Stomach (tissue), 19 donors: ENCODE measurements at places on chromosomes 4 and X.

GRCh38 chrX:19512961-19513360 lies 2.3 kb downstream of the MAP3K15 start:
- H3K36me3 ChIP-seq, result no peaks in the 10 kb centered on the region
- H3K4me3 ChIP-seq, result no peak overlapping the region
- no peak for DNase-seq
- H3K27me3 ChIP-seq, result no peaks in the 10 kb centered on the region

DNA sequence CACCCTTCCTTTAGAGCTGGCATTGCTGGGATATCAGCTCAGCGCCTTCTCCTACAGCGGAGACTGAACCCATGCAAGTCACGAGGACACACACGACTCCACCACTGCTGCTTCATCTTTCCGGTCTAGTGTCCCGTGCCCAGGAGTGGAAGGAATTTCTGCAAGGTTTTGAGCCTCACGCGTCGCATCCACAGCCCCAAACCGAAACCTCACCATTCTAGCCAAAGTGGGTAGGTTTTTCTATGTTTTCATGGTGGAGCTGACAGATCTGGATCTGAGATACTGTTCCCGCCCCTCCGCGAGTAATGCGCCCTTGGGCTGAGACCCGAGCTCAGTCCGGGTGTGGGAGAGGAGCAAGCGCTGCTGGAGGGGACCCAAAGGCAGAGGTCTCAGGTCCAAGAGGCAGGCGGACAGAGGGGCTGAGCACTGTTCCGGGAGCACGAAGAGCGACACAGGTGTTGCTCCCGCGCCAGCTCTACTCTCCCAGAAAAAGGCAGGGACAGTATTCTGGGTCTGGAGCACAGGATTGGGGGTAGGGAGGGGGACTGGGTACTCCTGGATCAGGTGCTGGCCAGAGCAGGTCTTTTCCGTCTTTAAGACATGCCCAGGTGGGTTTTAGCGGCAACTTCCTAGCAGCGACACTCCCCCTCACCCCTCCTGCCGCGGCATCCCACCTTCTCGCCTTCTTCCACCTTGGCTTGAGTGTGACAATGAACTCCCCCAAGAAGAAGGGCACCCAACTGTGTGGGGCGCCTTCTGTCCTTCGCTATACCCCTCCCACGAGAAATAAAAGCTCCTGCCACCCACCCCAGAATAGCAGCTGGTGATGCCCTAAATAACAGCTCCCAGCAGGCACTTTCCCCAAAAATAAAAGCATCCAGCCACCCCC lies 1.8 kb downstream of the EPHA5 start:
- peaks cover 37% of the 10 kb centered on the region for H3K4me1 ChIP-seq
- peak overlapping the region; percentile 48 for H3K4me3 ChIP-seq
- no peaks in the 10 kb centered on the region for H3K27me3 ChIP-seq
- peak overlapping the region; percentile 31 for H3K27ac ChIP-seq

- no peaks in the 10 kb centered on the region for H3K27me3 ChIP-seq
- H3K4me3 ChIP-seq, result no peak overlapping the region
- no peaks in the 10 kb centered on the region for H3K4me1 ChIP-seq
- H3K27ac ChIP-seq, result no peak overlapping the region
- H3K36me3 ChIP-seq, result peaks cover 71% of the 10 kb centered on the region
- no peak for DNase-seq
Measured at GRCh38 chr4:102578819-102579218, 77.7 kb downstream of the NFKB1 start.

- no peaks in the 10 kb centered on the region for H3K4me1 ChIP-seq
- no peaks in the 10 kb centered on the region for H3K36me3 ChIP-seq
- no peak overlapping the region for H3K27ac ChIP-seq
- no peaks in the 10 kb centered on the region for H3K27me3 ChIP-seq
- no peak overlapping the region for H3K4me3 ChIP-seq
Measured at GRCh38 chrX:49934148-49934547, 11.8 kb downstream of the CLCN5 start.

- H3K4me3 ChIP-seq, result no peak overlapping the region
- peaks cover 9% of the 10 kb centered on the region for H3K27me3 ChIP-seq
- no peak overlapping the region for H3K27ac ChIP-seq
- H3K4me1 ChIP-seq, result no peaks in the 10 kb centered on the region
Measured at GRCh38 chrX:44062840-44063239, 89.7 kb upstream of the NDP start.

- H3K4me1 ChIP-seq, result peaks cover 12% of the 10 kb centered on the region
- DNase-seq, result no peak
- H3K27me3 ChIP-seq, result no peaks in the 10 kb centered on the region
- no peak overlapping the region for H3K4me3 ChIP-seq
- no peaks in the 10 kb centered on the region for H3K36me3 ChIP-seq
Measured at GRCh38 chrX:14027036-14027435, 2.7 kb downstream of the GEMIN8 start.

DNA sequence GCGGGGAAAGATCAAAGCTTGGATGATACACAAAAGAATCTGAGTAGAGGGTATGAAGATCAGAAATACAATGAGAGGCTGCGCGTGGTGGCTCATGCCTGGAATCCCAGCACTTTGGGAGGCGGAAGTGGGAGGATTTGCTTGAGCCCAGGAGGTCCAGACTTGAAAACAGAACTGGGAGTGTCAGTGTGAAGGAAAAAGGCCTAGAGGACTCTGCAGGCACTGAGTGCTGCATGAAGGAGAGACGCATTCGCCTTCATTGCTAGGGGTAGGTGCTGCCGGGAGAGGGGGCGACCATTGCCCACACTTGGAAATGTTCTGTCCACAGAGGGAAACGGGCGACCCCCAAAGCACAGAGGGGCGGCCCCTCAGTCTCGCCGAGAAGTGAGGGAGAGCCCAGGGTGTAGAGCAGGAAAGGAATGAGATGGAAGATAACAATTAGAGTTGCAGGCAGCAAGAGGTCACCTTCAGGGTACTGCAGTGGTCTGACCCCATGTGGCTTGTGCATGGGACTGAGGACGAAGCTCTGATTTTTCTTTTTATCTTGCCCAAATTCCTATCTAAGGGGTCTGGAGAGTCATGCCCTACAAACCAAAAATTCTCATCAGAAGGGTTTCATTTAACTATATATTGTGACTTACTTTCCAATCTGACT lies 31.8 kb upstream of the ARSD start:
- no peaks in the 10 kb centered on the region for H3K36me3 ChIP-seq
- no peak for DNase-seq
- H3K4me1 ChIP-seq, result no peaks in the 10 kb centered on the region
- no peak overlapping the region for H3K27ac ChIP-seq
